ENCODE measurements at places on chromosomes 4 and X.

- DNase-seq = no peak
These were observed 281.0 kb upstream of the MAOA start for GRCh38 chrX:43375136-43375535.

DNA sequence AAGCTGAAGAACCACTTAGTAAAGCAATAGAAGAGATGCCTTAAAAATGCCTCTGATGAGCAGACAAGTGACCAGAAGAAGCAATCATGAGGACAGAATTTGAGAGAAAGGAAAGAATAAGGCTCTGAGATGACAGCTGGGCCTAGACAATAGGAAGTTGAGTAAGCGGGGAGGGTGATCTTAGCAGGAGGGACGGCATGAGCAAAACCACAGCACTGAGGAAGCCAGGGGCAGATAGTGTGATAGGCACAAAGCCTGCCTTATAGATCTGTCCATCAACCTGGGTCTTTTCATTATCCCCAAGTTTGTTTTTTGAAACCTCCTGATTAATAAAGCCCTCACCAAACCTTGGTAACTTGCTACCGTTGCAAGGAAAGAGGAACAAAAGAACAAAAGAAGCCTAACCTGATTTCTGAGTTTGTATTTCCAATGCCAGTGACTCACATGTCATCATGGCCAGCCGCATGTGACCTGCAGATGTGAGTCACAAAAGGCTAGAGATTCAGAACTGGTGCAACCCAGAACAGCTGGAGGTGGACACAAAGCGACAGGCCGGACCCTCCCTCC is 55.7 kb upstream of the PPARGC1A start:
- no peak for DNase-seq

GRCh38 chr4:153570228-153570973 is 104.2 kb downstream of the TMEM131L start:
- no peak for DNase-seq

DNA sequence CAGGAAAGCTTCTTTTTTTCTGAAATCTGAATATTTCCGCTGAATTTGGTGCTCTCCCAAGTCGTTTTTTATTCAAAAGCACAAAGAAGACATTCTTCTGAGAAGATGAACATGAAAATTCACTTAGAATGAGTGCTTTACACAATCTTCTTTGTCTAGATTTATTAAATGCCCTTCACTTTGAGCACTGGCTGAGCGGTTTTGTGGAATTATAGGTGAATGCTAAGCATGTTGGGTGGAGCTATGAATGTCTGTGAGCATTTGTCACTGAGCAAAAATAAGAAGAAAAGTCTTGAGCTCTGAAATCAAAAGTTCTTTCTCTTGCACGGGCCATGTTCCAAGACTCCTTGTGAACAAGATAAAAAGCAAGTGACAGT is 13.1 kb downstream of the GASK1B start:
- DNase-seq = no peak

GRCh38 chrX:53071604-53072417 is 10.4 kb upstream of the TSPYL2 start:
- no peak for DNase-seq

GRCh38 chrX:129772796-129773431 is 6.8 kb upstream of the SASH3 start:
- no peak for DNase-seq

- no peak for DNase-seq
These were observed 473.3 kb upstream of the FAM47C start for GRCh38 chrX:36534900-36535299.

- DNase-seq = no peak
These were observed 1459.9 kb downstream of the PCDH7 start for GRCh38 chr4:32180086-32180485.

GRCh38 chr4:105197777-105198176 is 51.1 kb downstream of the TET2 start:
- no peak for DNase-seq

GRCh38 chr4:129342819-129343408 is 247.0 kb downstream of the C4orf33 start:
- DNase-seq = no peak

DNA sequence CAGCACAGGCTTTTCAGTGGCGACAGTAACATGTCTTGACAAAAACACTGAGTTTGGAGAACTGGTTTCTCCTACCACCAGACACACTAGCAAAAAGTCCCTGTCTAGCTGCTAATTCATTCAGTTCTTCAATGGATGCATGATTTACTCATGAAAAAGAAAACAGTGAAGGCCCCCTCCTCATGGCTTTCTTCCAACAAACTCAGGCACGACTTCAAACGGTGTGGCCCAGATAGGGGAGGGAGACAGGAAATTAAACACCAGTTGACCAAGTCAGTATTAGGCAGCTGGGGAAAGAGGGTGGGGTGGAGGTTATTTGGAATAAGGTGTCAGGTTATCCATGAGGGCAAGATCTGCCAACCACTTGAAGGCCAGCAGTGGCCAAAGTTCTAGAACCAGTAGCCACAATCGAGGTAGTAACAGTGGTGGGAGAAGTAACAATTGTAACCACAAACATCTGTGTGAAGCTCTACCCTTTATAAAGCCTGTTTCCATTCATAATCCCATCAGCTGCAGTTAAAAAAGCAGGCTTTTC is 60.2 kb downstream of the SEPSECS start:
- no peak for DNase-seq

GRCh38 chr4:86944964-86945781 is 10.4 kb downstream of the AFF1 start:
- no peak for DNase-seq

- DNase-seq = no peak
These were observed 79.3 kb downstream of the CBLL2 start for GRCh38 chrX:22351966-22352365.

- DNase-seq = no peak
These were observed 135.3 kb upstream of the MID1 start for GRCh38 chrX:10755439-10756334.

DNA sequence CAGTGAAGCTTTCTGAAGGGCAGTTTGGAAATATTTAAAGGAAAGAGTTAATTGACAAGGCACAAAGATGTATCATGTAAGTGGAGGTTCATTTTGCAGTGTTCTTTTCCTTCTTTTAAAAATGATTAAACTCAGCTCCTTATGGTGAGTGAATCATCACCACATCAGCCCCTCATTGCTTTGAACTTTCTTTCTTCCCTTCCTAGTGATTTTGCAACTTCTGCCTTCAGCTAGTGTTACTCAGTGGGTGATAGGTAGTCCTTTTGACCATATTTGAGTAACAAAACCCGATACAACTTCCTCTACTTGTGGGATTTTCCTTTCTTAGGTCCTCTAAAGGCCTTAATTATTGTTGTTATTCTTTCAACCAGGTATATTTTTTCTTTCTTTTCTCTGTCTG is 8.2 kb downstream of the ZCCHC4 start:
- no peak for DNase-seq

- DNase-seq = no peak
These were observed 157.4 kb downstream of the PALLD start for GRCh38 chr4:168654104-168654847.

DNA sequence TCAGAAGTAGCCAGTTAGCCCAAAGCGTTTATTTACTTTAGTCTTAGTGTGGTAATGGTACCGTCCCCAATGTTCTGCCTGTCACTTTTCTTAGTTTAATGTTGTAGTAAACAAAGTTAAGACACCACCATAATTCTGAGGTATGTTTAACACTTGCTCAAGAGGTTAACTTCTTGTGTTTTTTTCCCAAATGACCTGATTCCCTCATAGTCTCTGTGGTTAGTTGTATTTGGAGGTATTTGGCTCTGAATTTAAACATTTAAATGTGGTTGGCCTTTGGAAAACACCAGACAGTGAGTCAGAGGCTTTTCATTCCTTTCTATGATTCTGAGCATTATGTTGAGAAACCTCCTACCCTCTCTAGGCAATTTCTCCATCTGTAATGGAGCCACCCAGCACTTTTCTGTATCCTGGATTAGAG is 47.9 kb downstream of the CXCL1 start:
- no peak for DNase-seq

DNA sequence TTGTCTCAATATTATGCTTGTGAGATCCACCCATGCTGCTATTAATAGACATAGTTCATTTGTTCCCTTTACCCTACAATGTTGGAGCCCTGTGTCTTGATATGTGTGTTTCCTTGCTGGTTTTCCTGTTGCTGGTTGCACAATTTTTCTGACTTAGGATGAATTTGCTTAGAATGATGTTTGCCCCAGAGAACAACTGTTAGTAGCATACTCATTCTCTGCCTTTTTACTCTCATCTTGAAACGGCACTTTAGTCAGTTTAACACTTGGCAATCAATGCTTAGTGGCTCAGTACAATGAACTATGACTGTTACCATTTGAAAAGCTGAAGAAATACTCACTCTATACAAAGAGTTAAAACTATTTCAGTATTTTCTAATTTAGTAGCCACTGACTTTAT is 158.8 kb upstream of the NDST4 start:
- DNase-seq = no peak

GRCh38 chrX:40055495-40055894 is 42.3 kb downstream of the BCOR start:
- no peak for DNase-seq

GRCh38 chr4:41057467-41057866 is 156.9 kb downstream of the APBB2 start:
- DNase-seq = no peak

DNA sequence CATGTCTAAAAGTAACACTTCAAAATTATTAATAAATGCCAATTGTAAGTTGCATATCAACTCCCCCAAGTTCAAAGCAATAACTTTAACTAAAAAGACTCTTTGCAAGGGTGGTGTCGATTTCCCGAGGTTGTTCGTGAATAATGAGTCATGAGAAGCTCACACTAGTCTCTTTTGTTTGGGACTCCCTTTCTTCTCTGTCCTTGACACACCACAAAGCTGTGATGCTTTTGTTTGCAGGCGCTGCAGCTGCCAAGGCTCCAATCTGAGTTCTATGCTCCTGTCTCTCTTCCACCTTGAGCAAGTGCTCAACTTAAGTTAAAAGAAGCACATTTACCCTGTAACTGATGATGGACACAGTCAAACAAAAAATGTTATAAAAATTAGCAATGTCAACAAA is 65.9 kb downstream of the FAT1 start:
- DNase-seq = no peak

GRCh38 chrX:32045149-32045548 is 973.3 kb upstream of the FTHL17 start:
- no peak for DNase-seq

- DNase-seq = no peak
These were observed 55.9 kb downstream of the STARD8 start for GRCh38 chrX:68703369-68703768.

GRCh38 chr4:54568184-54568583 is 89.6 kb upstream of the KIT start:
- DNase-seq = no peak

DNA sequence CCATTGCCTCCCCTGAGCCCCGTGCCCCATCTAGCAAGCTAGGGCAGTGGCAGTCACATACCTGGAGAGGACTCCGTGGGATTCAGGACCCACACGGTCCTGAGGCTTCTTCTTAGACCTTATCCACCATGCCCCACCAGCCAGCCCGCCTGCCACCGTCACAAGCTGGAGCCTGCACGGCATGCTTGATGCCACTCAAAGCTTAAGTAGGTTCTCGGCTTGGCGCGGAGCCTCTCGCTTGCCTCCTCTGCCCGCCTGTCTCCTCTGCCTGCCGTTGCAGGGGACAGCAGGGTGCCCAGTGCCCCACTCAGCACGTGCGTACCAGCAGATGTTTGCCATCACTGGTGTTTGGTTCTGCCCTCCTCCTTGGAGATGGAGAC is 14.1 kb downstream of the PSAPL1 start:
- DNase-seq = no peak

GRCh38 chrX:140563893-140564292 is 59.0 kb upstream of the SOX3 start:
- no peak for DNase-seq

- DNase-seq = no peak
These were observed 10.7 kb downstream of the RBPJ start for GRCh38 chr4:26331380-26331950.

DNA sequence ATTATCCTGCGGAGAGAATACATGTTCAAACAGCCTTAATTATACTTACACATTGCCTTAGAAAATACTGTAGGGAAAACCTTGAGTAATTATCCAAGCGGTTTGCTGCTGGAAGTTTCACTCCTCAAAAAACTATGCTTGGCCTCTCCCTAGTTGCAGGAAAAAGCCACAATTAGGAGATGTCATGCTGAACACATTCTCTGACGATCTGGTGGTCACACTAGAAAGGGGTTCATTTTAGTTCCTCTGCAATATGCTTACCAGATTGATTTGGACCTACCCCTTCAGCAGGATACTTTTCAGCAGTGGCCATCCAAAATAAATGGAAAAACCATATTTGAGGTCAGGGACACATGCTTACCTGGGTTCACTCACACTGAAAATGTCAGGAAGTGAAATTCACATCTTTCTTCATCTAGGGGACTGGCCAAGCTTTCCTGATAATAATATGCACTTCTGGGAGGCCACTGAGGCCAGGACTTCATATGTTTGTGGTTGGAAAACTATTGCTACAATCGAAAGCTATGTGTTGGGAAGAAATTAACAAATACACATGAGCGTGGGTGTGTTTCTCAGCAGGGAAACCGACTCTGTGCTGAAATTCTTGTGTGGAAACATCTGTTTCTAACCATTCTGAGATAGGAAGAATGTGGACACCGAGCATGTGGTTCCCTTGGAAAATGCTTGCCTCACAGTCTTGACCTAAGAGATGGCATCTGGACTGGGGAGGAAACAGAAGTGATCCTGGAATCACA is 68.8 kb downstream of the ATXN3L start:
- DNase-seq = no peak

- DNase-seq = no peak
These were observed 104.5 kb downstream of the DRD5 start for GRCh38 chr4:9885958-9886357.

DNA sequence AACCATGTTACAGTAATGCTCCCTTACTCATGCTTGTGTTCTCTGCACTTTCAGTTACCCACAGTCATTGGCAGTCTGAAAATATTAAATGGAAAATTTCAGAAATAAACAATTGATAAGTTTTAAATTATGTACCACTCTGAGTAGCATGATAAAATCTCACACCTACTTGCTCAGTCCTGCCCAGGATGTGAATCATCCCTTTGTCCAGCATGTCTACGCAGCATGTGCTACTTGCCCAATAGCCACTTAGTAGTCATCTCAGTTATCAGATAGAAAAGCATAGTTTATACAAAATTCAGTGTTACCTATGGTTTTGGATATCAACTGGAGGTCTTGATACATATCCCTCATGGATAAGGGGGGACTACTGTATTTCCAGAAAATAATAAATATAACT is 577.1 kb downstream of the GALNTL6 start:
- no peak for DNase-seq

- DNase-seq = no peak
These were observed 17.8 kb downstream of the ANXA3 start for GRCh38 chr4:78569306-78569821.

- DNase-seq = no peak
These were observed 3.1 kb downstream of the JADE1 start for GRCh38 chr4:128812442-128813235.

- no peak for DNase-seq
These were observed 11.0 kb downstream of the ATP5ME start for GRCh38 chr4:663046-663437.

GRCh38 chr4:17368408-17368807 is 143.5 kb downstream of the QDPR start:
- no peak for DNase-seq
